AG09319 (cell line): ENCODE measurements at places on chromosomes 4 and X.
A peak's percentile ranks its signal among the peaks of the same experiment; 100 is the strongest.

DNA sequence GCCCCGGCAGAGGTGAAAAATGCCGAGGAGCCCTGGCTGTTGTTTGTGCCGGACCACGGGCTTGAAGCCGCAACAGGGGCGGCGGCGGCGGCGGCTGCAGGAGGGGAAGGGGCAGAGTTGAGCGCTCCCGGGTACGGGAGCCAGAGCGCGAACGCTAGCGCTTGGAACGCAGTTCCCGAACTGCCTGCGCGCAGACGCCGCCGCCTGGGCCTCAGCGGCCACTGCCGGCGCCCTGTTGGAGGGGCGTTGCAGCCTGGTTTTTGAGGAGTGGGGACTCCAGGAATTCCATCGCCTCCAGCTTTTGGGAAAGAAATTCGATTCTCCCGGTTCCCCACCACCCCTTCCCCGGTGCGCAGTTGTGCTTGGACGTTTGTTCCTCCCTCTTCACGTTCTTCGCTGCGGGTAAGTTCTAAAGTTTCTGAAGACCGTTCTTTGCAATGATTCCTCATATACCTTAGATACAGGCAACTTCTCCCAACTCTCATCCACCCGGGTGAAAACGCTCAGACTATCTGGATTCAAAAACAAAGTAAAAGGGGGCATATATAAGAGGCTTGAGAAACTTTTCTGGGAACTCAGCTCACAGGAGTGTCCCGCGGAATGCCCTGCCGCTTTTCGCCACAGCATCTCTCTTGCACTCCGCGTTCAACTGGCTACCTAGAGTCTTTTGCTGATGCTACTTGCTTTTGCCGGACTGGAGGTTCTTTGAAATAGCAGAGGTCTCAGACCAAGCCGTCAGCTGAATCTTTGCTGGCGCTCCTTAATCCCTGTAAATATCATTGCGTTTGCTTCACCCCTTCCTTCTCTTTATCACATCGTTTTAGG is 1.0 kb downstream of the FAT4 start:
- DNase-seq, result no peak

- DNase-seq, result no peak
Measured at GRCh38 chrX:101303790-101304189, 12.7 kb upstream of the TAF7L start.

DNA sequence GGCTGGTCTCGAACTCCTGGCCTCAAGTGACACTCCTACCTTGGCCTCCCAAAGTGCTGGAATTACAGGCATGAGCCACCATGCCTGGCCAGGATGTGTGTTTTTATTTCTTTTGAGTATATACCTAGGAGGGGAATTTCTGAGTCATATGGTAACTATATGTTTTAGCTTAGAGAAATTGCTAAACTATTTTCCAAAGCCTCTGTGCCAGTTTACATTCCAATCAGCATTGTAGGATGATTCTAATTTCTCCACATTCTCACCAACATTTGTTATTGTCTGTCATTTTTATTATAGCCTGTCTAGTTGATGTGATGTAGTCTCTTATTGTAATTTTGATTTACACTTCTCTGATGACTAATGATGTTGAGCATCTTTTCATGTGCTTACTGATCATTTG is 1576.0 kb downstream of the RPA4 start:
- DNase-seq, result no peak

- no peak for DNase-seq
Measured at GRCh38 chr4:7062816-7063215, 5.0 kb downstream of the GRPEL1 start.

- no peak for DNase-seq
Measured at GRCh38 chr4:94356444-94356843, 13.8 kb upstream of the HPGDS start.

DNA sequence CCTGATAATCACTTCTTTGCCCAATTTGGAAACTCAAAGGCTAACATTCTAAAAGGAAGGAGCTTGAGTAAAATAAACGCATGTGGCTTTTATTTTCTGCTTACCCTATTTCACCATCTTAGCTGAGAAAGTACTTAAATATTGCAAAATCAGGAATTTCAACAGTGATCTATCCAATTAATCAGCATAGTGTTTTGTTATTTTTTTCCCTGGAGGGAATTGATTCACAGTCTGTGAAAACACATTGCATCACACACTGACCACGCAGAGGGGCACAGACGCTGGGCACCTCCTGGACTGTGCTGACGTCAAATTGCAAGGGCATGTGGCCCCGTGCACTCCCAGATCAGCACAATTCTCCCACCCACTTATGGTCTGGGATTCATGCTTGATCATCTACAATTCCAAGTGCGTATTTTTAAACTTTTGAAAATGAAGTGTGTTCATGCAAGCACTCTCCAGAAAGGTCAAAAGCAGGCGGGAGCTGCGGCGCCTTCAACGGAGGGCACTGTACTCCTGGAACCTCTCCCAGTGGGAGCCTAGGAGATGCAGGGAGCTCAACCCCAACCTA is 320.6 kb upstream of the PPARGC1A start:
- peak; percentile 96 for DNase-seq

- no peak for DNase-seq
Measured at GRCh38 chr4:77872723-77873445, 10.3 kb downstream of the MRPL1 start.

DNA sequence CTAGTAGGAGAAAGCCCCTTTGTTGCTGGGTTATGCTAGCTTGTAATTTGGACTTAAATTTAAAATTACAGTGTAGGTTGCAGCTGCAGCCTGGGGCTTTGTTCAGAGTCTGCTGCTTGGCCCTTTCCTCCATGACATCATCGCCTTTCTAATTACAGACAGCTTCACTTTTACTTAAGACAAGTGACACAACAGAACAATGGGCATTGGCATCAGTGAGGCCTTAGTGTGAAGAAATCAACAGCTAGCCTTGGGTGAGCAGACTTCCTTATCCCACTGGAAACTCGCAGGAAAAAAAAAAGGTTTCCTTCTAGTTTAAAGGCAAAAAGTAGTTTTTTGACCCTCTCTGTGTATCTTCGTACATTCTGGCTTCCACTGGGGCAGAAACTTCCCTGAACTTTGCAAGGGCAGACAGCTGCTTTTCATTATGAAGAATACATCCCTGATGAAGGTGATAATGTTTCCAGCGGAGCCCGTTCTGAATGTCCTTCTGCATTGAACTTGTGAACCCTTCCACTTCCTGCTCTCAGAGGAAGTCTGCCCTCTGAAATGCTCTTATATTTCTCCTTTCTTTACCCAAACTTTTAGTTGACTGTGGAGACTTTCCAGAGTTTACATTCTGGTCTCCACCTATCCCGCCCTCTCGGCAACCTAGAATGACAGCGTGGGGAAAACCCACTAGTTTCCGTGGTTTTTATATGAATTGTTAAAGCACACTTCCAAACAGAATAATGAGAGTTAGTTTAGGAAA is 123.2 kb upstream of the FAM9C start:
- no peak for DNase-seq

DNA sequence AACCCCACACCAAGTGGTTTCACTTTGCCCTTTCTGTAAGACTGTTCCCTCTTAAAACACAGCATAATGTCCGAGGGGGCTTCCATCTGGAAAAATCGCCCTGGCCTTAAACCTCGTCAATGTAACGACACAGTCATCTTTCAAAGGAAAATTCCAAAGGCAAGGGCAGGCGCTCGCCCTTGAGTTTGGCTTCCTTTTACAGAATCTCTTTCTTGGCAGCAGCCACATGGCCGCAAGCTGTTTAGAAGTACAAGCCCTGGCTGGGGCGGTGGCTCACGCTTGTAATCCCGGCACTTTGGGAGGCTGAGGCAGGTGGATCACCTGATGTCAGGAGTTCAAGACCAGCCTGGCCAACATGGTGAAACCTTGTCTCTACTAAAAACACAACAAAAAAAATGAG is 27.1 kb upstream of the GRPEL1 start:
- DNase-seq, result no peak

DNA sequence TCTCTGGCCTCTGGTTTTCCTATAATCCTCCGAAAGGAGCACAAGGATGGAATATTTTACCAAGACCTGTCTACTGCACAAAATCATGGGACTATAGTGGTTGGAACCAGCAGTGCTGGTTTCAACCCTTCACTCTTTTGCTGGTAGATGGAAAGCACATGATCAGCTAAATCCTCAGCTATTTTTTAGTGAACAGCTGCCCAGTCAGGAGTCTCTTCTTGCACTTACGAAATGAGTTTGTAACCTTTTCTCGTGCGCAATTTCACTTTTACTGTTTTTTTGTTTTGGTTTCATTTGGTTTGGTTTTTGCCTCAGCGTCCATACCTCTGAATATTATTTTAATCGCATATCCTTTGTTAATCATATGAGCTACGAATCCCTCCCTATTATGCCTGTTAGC is 418.5 kb upstream of the CPEB2 start:
- DNase-seq, result no peak

- no peak for DNase-seq
Measured at GRCh38 chrX:105752338-105752956, 69.9 kb upstream of the NRK start.

DNA sequence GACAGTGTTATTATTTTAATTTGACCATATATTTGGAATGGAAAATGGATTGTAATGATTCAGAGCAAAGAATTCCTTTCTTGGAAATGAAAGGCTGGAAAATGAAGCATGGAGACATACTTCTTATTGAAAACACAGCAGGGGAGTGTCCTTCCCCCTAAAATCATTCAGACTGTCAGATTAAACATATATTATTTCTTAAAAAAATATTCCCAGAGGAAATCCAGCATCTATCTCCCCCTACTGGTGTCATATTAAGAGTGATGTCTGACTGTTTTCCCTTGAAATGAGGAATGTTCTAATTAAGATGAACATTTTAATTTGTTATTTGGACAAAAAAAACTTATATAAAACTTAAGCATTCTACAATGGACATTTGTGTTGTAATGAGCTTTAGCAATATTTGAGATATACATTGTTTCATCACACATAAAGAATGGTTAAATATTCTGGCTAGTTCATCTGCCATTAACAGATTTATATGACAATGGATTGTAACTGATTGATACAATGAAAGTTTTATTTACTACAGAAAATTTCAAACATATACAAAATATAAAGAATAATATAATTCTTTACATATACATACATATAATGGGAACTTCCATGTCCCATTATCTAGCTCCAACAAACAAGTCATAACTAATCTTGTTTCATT is 264.6 kb downstream of the SPRY1 start:
- no peak for DNase-seq

DNA sequence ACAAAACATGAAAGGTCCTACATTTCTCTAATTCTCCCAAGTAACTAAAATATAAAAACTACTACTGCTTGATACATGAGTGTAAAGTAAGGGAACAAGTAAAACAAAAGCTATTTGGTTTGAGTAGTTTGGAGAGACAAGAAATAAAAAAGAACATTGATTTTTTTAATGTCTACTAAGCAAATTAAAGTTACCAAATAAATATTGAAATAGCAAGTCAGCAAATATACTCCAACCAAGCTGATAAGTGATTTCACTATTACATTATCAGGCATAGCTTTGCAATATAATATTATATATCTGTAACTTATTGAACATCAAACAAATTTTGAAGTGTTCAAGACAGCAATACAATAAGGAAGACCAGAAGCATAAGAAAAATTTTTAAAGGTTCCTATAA is 60.3 kb downstream of the LCORL start:
- DNase-seq, result no peak

DNA sequence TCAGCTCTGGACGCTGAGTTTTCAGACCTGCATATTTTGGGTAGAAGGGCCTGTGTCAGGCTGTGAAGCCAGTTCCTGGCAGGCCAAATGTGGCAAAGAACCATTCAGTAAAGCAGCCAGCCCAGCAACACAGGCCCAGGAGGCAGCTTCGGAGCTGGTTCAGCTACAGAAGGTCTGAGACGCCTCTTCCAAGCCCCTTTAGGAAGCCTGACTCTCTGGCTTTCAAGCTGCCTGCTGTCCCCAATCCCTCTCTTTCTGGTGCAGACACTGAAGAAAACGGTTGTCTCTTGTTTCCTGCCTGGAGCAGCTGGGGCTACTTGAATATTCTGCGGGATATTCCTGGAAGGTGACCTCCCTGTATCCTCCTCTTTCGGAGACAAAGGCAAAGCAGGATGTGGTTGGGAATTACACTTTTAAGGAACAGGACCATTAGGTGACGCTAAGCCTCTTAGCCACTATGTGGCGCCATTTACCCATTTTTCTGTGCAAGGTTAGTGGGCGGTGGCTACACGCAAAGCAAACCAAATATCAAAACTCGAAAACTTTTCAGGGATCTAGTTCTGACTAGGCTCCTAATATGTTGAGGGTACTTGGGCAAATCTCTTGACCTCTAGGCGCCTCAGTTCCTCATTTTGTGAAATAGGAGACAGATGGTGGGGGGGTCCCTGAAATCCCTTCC is 47.2 kb upstream of the LAS1L start:
- DNase-seq, result no peak

DNA sequence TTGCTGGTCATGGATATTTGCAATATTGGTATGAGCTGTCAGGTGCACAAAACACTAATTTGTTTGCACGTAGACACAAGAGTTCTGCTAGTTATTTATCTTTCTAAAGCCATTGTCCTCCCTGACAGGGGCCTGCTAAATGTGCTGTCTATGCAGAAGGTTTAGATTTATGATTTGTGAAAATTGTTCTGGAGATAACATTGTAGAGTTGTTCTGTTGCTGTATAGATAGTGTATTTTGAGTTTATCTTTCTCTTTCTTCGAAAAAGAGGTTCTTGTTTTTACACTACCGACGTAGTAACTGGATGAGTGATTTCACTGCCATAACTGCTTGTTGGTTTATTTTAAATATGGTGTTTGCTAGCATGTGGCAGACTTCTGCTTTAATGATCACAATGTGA is 28.5 kb upstream of the FGG start:
- no peak for DNase-seq
